ENCODE measurements at places on chromosomes 6 and 20.

GRCh38 chr6:15977050-15977449, 151.8 kb upstream of the MYLIP start:
- DNase-seq: no peak

- DNase-seq: no peak
Observed at GRCh38 chr6:118546164-118546879, 1.8 kb upstream of the PLN start.

GRCh38 chr6:15504040-15504495, 158.8 kb downstream of the DTNBP1 start:
- DNase-seq: no peak

DNA sequence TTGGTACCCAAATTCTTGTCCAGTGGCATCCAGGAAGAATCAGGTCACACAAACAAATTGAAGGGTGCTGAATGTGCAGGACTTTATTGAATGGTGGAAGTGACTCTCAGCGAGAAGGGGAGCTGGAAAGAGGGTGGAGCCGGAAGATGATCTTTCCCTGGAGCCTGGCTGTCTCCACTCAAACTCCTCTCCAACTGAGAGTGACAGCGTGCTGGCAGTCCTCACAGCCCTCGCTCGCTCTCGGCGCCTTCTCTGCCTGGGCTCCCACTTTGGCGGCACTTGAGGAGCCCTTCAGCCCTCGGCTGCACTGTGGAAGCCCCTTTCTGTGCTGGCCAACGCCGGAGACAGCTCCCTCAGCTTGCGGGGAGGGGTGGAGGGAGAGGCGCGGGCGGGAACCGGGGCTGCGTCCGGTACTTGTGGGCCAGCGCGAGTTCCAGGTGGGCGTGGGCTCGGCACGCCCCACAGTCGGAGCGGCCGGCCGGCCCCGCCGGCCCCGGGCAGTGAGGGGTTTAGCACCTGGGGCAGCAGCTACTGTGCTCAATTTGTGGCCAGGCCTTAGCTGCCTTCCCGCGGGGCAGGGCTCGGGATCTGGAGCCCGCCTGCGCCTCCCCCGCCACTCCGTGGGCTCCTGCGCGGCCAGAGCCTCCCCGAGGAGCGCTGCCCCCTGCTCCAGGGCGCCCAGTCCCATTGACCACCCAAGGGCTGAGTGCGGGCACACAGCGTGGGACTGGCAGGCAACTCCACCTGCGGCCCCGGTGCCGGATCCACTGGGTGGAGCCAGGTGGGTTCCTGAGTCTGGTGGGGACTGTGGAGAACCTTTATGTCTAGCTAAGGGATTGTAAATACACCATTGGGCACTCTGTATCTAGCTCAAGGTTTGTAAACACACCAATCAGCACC, 26.7 kb upstream of the MBOAT1 start:
- DNase-seq: no peak

- no peak for DNase-seq
Observed at GRCh38 chr20:32564921-32565734, 20.0 kb downstream of the NOL4L start.

- DNase-seq: no peak
Observed at GRCh38 chr6:31354158-31354863, 2.7 kb downstream of the HLA-B start.

- no peak for DNase-seq
Observed at GRCh38 chr6:106908386-106908840, 66.1 kb downstream of the CD24 start.

DNA sequence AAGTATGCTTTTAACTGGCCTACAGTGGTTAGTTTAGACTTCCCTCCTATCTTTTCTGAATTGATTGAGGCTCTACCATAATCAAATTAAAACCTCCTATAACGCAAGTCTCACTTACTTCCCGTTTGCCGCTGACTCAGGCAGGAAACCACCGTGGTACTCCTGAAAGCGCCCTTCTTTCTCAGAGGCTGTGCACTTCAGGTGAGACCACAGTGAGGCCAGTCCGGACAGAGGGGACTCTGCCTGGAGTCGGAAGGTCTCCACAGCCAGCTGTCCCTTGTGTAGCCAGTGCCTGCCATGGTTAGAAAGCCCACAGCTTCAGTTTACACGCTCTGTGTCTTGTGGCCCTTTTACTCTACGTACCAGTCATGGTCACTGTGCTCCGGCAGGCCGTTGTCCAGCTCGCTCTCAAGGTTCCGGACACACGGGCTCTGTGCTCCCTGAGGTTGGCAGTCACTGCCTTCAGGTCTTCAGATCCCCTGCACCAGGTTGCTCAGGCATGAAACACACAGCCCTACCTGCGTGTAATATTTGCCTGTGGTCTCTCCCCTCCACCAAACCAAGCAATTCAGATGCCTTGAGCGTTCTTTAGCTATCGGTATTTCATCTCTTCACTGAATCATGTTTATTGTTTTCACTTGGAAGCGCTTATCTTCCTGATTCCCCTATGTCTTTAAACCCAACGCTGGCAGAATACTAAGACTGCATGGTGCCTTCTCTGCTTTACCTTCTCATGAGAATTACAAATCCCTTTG, 178.8 kb downstream of the SMOC2 start:
- DNase-seq: no peak

- DNase-seq: no peak
Observed at GRCh38 chr6:142412658-142413057, 110.9 kb downstream of the ADGRG6 start.

DNA sequence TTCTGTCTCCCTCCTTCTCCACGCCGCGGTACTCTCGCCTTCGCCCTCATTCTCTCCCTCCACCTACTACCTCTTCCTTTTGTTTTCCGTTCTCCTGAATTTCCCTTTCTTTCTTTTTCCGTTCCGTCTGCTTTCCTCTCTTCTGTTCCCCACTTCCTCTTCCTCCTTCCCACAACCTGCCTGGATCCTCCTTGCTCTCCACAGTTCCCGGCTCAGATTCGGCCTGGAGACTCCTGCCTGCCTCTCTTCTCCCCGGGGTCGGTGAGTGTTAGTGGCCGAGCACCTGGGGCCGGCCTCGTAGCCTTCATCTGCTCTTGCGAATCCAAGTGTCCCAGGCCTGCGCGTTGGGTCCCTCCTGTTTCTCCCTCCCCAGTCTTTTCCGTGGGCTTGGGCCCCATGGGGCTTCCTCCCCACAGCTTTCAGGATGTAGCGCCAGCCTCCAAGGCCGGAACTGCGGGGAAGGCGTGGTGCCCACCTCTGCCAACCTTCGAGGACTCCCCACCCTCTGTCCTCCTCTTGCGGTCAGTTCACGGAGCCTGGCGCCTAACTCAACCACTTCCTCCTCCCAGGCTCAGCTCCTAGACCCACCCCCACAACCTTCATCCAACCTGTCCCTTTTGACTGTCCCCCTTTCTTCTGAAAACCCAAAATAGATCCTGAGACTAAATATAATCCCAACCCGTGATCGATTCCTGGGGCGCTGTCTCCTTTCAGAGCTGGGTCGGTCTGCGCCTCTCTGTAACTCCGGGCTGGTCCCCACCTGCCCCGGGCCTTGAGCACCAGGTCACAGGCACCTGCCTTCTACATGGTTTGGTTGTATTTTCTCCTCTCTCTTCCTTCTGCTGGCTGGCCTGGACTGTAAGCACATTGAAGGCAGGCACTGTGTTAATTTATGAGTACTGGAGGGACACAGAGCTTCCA, 6.8 kb downstream of the NRN1 start:
- DNase-seq: no peak

GRCh38 chr6:81655696-81656095, 96.8 kb downstream of the TENT5A start:
- no peak for DNase-seq

DNA sequence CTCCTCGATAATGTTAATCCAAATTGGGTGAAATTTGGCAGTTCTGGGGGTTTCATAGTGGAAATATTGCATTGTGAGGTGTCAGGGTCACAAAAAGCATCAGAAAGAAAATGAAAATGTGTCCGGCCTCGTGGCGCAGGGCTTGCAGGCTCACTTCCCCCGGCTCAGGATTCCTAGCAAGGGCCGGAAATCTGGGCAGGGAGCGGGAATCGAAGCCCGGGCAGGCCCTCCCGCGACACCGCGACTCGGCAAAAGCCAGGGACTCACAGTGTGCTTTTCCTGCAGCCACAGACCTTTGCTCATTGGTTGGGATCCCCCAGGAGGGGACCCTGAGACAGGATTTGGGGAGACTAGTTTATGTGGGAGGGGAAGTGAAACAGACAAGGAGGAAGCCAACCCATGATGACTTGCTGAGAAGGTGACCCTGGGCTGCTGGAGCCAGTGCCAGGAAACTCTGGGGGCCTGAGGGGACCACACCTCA, 847 bp upstream of the CD93 start:
- DNase-seq: no peak

GRCh38 chr6:157066781-157067491, 256.4 kb downstream of the TMEM242 start:
- no peak for DNase-seq

GRCh38 chr6:5135788-5136376, 50.7 kb downstream of the PPP1R3G start:
- no peak for DNase-seq

- no peak for DNase-seq
Observed at GRCh38 chr6:142635130-142635529, 309.8 kb downstream of the HIVEP2 start.

GRCh38 chr6:155380666-155381332, 66.5 kb upstream of the TFB1M start:
- no peak for DNase-seq

DNA sequence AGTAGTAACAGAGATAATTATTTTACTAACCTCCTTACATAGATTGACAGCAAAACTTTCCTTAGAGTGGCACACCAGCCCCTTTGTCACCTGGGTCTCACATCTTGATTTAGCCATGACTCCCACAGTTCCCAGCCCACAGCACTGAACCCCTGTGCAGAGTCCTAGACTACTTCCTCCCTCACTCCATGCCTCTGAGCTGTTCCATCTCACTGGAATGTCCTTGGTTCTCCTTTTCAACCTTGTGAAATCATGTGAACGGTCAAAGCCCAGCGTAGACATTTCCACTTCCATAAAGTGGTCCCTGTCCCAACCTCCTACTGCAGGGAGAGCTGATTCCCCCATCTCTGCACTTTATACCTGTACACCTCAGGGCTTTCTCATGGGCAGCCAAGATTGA, 19.7 kb downstream of the CGA start:
- DNase-seq: no peak

- no peak for DNase-seq
Observed at GRCh38 chr6:41318261-41318653, 17.2 kb upstream of the NCR2 start.

GRCh38 chr6:11201772-11202512, 30.5 kb downstream of the NEDD9 start:
- no peak for DNase-seq

- no peak for DNase-seq
Observed at GRCh38 chr6:73823046-73823735, 127.2 kb downstream of the CD109 start.

Data from NCI-H1105 (cell line).